NCI-H748 treated with DMSO at 0.1 percent for 48 hours (cell line): ENCODE measurements at places on chromosomes 6 and 20.

GRCh38 chr20:914727-915498, 1.2 kb downstream of the ANGPT4 start:
- no peak for DNase-seq

GRCh38 chr6:121965739-121966138, 433.7 kb upstream of the HSF2 start:
- DNase-seq: no peak

GRCh38 chr6:43496370-43497128, 13.6 kb downstream of the LRRC73 start:
- DNase-seq: no peak

- no peak for DNase-seq
Observed at GRCh38 chr20:47067776-47068175, 173.1 kb downstream of the EYA2 start.

- DNase-seq: no peak
Observed at GRCh38 chr6:15875797-15876196, 213.0 kb upstream of the DTNBP1 start.

GRCh38 chr6:113364766-113365165, 492.4 kb upstream of the MARCKS start:
- no peak for DNase-seq
